ENCODE measurements at places on chromosomes 2 and 18. TPM values are rescaled to one million over a fixed set of nuclear protein-coding genes. Genes with fewer than 3 reads are reported as not detected.

DNA sequence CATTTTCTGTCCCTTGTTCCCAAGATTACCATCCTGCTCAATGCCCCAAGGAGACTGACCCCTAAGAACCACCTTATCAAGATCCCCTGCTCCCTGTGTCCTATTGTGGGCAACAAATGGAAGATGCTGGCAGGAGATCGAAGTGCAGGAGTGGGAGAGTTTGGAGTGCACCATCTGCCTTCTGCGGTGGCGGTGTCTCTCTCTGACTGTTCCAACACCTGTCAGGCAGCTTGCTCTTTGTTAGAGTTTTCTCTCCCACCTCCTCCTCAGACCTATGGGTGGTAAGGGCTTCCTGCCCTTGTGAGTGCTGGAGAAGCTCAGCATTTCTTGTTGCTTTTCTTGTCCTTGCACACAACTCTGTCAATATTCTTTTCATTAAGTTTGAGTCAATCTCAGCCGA, 64.1 kb upstream of the SPHKAP start:
- no peak for DNase-seq

EMX1 gene
- not detected for total RNA-seq

CHRNG gene
- not detected for total RNA-seq

DNA sequence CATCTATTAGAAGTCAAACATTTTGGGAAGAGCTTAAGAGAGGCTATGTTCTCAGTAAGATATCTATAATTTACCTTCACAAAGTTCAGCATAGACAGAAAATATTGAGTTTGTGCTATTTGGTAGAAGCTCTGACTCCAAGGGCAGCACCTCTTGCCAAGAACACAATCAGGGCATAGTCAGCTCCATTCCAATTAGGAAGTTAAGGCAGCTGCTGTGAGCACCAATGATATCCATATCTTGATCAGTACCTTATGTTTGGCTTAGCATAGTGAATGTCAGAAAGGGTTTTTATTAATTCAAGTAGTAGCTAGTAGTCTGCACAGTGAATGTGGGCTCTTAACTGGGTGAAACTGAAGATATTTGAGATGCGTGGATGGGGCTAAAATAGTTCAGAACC, 86.4 kb upstream of the SPRED2 start:
- no peak for DNase-seq

DNA sequence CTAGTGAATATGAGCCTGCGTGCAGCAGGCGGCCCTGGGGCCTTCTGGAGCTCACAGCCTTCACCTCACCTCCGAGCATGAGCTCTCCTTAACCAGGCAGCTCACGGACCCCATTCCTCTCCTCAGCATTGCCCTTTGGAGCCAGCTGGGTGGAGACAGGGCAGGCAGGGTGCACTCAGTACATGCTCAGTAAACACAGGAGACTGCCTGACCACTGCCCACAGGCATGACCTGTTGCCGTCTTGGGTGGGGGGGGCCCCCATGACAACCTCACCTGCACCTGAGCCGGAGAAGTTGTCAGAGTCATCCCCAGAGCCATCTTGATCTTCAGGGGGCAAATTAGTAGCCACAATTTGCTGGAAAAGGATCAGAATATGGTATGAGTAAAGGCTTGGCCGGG, 19.9 kb downstream of the SDC1 start:
- no peak for DNase-seq

GRCh38 chr2:207835805-207836204, 66.1 kb upstream of the FZD5 start:
- DNase-seq = no peak

GRCh38 chr2:126220331-126220730, 435.6 kb upstream of the GYPC start:
- DNase-seq = no peak

ABCB11 gene
- total RNA-seq = 0.06 TPM

DNA sequence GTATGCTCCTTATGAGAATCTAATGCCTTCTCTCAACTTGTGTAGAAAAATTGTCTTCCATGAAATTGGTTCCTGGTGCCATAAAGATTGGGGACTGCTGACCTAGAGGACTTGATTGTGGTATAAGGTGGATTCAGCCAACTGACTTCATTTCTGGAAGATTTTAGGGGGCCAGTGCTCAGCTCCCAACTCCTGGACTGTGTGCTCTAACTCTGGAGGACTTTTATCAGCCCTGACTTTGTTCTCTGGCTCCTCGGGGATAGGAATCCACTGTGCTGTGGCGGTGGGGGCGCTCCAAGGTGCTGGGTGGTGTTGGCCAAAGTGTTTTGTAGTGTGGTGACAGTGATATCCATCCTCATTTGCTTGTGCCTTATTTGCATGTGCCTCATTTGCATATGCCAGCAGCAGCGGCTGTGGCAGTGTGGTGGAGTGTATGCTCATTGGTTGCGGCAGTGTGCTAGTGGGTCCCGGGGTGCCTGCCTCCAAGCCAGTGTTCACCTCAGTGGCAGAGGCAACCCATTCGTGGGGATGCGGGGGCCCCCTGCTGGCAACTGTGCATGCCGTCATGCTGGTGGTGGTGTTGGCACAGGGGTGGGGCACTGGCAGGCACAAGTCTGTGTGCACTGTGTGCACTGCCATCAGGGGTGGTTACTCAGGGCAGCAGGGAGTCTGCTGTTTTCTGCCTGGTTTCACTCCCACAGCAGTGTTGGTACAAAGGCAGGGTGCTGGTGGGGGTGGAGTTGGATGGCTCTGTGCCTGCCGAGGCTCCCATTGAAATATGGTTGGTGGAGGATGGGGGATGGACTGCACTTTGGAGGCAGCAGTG, 19.6 kb downstream of the EHBP1 start:
- DNase-seq = no peak

Measured in upper lobe of right lung (tissue), 1 donor.